ENCODE measurements at places on chromosomes 3 and 15.

- no peak for DNase-seq
- H3K36me3 ChIP-seq = no peaks in the 10 kb centered on the region
- H3K4me3 ChIP-seq = no peak overlapping the region
- no peaks in the 10 kb centered on the region for H3K27me3 ChIP-seq
Observed at GRCh38 chr3:63405882-63406281, 127.8 kb downstream of the SYNPR start.

DNA sequence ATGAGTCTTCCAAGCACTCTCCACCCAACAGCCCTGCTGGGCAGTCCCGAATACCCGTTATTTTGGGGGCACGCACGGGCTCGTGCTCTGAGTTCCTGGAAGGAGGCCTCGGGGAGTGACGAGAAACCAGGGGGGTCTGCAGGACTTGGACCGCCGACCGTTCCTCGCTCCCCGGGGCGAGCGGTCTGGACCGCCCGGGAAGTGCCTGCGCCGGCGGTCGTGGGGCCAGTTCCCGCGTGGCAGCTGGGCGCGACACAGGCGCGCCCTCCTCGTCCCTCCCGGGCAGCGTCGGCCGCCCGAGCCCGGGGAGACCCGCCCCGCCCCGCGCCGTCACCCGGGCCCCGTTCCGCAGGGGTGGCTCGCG lies 387 bp downstream of the GNB4 start:
- DNase-seq = peak; percentile 2
- H3K4me3 ChIP-seq = peak overlapping the region; percentile 74
- H3K36me3 ChIP-seq = peaks cover 5% of the 10 kb centered on the region
- peaks cover 85% of the 10 kb centered on the region for H3K27me3 ChIP-seq

- DNase-seq = no peak
- no peaks in the 10 kb centered on the region for H3K27me3 ChIP-seq
- H3K4me1 ChIP-seq = no peaks in the 10 kb centered on the region
- no peak overlapping the region for H3K27ac ChIP-seq
Observed at GRCh38 chr3:116093374-116093773, 351.9 kb downstream of the LSAMP start.

DNA sequence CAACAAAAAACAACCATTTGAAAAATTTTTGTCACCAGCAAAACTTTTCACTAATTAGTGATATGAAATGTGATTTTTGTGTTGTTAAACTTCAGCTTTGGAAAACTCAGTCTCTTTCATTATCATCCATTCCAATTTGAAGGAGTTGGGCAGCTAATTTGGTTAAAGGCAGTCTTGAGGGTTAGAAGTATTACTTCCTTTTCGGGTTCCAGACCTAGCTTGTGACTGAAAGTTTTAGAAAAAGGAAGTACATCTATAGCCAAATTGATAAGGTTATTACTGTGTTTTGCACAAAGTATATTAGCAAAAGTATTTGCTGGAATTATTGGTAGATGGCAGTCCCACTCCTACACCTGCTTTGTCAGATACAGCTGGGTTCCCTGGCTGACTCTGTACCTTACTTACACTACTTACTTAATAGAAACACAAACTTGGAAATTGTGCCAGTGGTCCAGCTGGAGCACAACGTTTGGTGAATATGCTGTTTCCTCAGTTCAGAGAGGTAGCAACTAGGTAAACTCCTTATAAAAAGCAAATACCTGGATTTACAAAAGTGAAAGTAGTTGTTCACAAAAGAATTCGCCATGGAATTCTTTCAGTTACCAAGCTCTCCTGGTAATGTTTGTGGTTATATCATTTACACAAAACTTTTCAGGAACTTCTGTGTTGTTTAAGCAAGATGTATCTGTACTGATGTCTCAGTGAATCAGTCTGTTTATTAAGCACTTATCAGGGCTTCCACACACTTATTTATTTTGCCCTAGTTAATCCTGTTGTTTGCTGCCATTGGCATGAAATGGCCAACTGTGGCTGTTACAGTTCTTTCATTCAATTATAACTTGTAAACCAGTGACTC lies 31.6 kb downstream of the TIPARP start:
- H3K36me3 ChIP-seq = peaks cover 78% of the 10 kb centered on the region
- no peak overlapping the region for H3K27ac ChIP-seq
- no peaks in the 10 kb centered on the region for H3K27me3 ChIP-seq
- no peak overlapping the region for H3K4me3 ChIP-seq
- DNase-seq = no peak
- peaks cover 22% of the 10 kb centered on the region for H3K4me1 ChIP-seq

GRCh38 chr3:126311338-126311978 lies 45.8 kb downstream of the KLF15 start:
- peaks cover 36% of the 10 kb centered on the region for H3K27me3 ChIP-seq
- H3K4me3 ChIP-seq = no peak overlapping the region
- no peak for DNase-seq
- no peaks in the 10 kb centered on the region for H3K4me1 ChIP-seq
- H3K36me3 ChIP-seq = no peaks in the 10 kb centered on the region
- no peak overlapping the region for H3K27ac ChIP-seq

- no peak overlapping the region for H3K4me3 ChIP-seq
- no peak for DNase-seq
- H3K27me3 ChIP-seq = no peaks in the 10 kb centered on the region
- peaks cover 3% of the 10 kb centered on the region for H3K36me3 ChIP-seq
- H3K27ac ChIP-seq = no peak overlapping the region
Observed at GRCh38 chr3:114673481-114673880, 379.7 kb downstream of the TIGIT start.

GRCh38 chr3:148625095-148625736 lies 72.5 kb upstream of the AGTR1 start:
- no peaks in the 10 kb centered on the region for H3K27me3 ChIP-seq
- H3K4me1 ChIP-seq = no peaks in the 10 kb centered on the region
- DNase-seq = no peak
- H3K4me3 ChIP-seq = no peak overlapping the region
- H3K36me3 ChIP-seq = peaks cover 2% of the 10 kb centered on the region

- H3K27me3 ChIP-seq = no peaks in the 10 kb centered on the region
- no peak for DNase-seq
- H3K4me1 ChIP-seq = peaks cover 16% of the 10 kb centered on the region
- peaks cover 3% of the 10 kb centered on the region for H3K36me3 ChIP-seq
- no peak overlapping the region for H3K4me3 ChIP-seq
Observed at GRCh38 chr3:125219261-125219701, 6.7 kb upstream of the SLC12A8 start.

DNA sequence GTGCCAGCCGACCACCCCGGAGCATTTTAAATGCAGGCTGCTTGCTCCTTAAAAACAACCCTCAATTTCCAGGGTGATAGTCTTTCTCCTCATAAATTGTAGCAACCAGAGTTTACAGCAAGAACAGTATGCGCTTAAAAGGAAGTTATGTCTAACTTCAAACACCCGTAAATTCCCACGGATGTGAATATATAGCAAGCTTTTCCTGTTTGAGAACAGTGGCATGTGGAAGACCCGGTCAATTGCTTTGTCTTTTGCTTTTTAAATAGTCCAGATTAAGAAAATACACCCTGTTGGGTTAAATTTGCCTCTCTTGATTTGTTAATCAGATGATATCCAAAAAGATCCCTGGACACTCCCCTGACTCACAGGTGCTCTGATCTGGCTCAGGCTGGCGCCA lies 20.8 kb downstream of the MRPS25 start:
- no peak for DNase-seq
- H3K36me3 ChIP-seq = peaks cover 83% of the 10 kb centered on the region
- H3K27me3 ChIP-seq = no peaks in the 10 kb centered on the region
- no peaks in the 10 kb centered on the region for H3K4me1 ChIP-seq
- no peak overlapping the region for H3K4me3 ChIP-seq
- no peak overlapping the region for H3K27ac ChIP-seq

GRCh38 chr3:149037684-149038083 lies 46.3 kb downstream of the GYG1 start:
- peaks cover 4% of the 10 kb centered on the region for H3K4me1 ChIP-seq
- H3K4me3 ChIP-seq = no peak overlapping the region
- DNase-seq = no peak
- H3K27me3 ChIP-seq = no peaks in the 10 kb centered on the region
- H3K36me3 ChIP-seq = peaks cover 43% of the 10 kb centered on the region

GRCh38 chr3:77025471-77025870 lies 14.4 kb upstream of the ROBO2 start:
- H3K4me1 ChIP-seq = no peaks in the 10 kb centered on the region
- no peak overlapping the region for H3K4me3 ChIP-seq
- H3K36me3 ChIP-seq = no peaks in the 10 kb centered on the region
- no peak for DNase-seq
- no peak overlapping the region for H3K27ac ChIP-seq

GRCh38 chr15:45910671-45911070 lies 275.8 kb downstream of the SQOR start:
- no peaks in the 10 kb centered on the region for H3K36me3 ChIP-seq
- no peak for DNase-seq
- no peaks in the 10 kb centered on the region for H3K4me1 ChIP-seq

- no peaks in the 10 kb centered on the region for H3K27me3 ChIP-seq
- no peaks in the 10 kb centered on the region for H3K4me1 ChIP-seq
- H3K27ac ChIP-seq = no peak overlapping the region
- no peaks in the 10 kb centered on the region for H3K36me3 ChIP-seq
- no peak for DNase-seq
Observed at GRCh38 chr3:119731560-119732343, 28.9 kb downstream of the CFAP91 start.

DNA sequence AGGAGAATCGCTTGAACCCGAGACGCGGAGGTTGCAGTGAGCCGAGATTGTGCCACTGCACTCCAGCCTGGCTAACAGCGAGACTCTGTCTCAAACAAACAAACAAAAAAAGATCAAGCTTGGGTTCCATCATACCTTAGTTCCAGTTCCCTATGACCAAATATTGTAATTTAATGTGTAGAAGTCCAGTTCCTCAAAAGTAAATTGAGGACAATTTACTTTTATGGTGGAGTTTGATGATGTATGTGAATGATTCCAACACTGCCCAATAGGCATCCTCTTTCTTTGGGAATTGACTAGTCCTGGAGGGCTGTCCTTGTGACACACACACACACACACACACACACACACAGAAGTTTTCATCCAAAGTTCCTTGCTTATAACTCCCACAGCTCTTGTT lies 2.8 kb upstream of the PKM start:
- no peak overlapping the region for H3K4me3 ChIP-seq
- H3K36me3 ChIP-seq = peaks cover 22% of the 10 kb centered on the region
- peak overlapping the region; percentile 25 for H3K27ac ChIP-seq
- DNase-seq = no peak

- peaks cover 22% of the 10 kb centered on the region for H3K36me3 ChIP-seq
- H3K27me3 ChIP-seq = no peaks in the 10 kb centered on the region
- H3K27ac ChIP-seq = peak overlapping the region; percentile 95
- peak overlapping the region; percentile 75 for H3K4me3 ChIP-seq
Observed at GRCh38 chr3:14425581-14426304, 23.3 kb downstream of the SLC6A6 start.

GRCh38 chr15:89936786-89937265 lies 24.1 kb upstream of the ARPIN start:
- peak; percentile 2 for DNase-seq
- peak overlapping the region; percentile 0 for H3K27ac ChIP-seq
- H3K4me1 ChIP-seq = peaks cover 10% of the 10 kb centered on the region
- H3K36me3 ChIP-seq = peaks cover 10% of the 10 kb centered on the region

GRCh38 chr3:128956440-128956839 lies 37.4 kb downstream of the CFAP92 start:
- no peak for DNase-seq
- no peak overlapping the region for H3K27ac ChIP-seq
- no peaks in the 10 kb centered on the region for H3K4me1 ChIP-seq

- no peak overlapping the region for H3K27ac ChIP-seq
- H3K36me3 ChIP-seq = no peaks in the 10 kb centered on the region
- no peak for DNase-seq
- H3K4me3 ChIP-seq = no peak overlapping the region
- H3K4me1 ChIP-seq = no peaks in the 10 kb centered on the region
Observed at GRCh38 chr3:142647856-142648255, 51.7 kb downstream of the PLS1 start.

DNA sequence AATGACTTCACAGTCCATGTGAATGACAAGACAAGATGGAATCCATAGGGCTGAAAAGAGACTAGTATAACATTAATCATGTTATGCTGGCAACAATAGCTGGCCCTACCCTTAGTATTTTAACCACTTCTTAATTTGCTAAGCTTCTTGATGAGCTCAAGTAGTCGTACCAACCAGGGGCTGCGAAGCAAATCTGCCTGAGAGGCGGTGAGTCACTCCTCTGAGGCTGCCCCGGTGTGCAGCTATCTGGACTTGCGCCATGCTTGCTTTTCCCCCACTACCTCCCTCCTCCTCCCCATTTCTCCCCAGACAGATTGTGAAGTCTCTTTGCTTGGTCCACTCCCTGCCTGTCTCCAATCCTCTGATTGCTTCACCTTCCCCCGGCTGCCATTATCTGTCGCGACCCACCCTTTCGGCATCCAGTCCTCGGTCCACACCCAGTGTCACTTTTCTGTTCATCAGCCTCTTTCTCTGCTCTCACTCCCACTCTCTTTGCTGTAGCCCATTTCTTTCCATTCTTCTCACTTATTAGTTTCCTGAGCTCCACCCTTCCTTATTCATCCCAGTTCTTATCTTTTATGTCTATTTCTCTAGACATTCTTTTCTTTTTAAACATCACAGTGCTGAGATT lies 42.7 kb downstream of the DUT start:
- DNase-seq = no peak
- H3K4me3 ChIP-seq = no peak overlapping the region
- no peaks in the 10 kb centered on the region for H3K36me3 ChIP-seq
- H3K27ac ChIP-seq = no peak overlapping the region
- peaks cover 56% of the 10 kb centered on the region for H3K27me3 ChIP-seq

DNA sequence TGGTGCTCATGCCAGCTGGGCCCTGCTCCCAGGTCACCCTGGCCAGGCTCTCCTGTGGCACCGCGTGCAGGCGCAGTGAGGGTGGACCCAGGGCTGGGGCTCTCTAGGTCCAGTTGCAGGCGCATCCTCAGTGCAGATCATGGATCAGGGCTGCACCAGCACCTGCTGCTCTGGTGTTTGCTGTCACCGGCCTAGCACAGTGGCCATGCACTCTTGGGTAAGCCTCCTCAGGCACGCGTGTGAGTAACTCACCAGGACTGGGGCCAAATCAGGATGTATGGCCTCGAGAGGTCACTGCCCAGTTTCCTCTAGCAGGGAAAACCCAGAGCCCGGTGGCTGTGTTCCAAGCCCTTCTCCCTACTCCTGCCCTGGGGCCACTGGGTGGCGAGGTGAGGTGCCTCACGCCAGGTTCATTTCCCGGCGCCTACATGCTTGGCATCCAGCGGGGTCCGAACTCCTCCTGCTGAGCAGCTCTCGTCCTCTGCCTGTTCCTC lies 45.5 kb upstream of the SLC41A3 start:
- H3K36me3 ChIP-seq = no peaks in the 10 kb centered on the region
- H3K4me1 ChIP-seq = no peaks in the 10 kb centered on the region
- H3K4me3 ChIP-seq = no peak overlapping the region

GRCh38 chr15:74616996-74617395 lies 1.4 kb downstream of the CLK3 start:
- peaks cover 55% of the 10 kb centered on the region for H3K4me1 ChIP-seq
- DNase-seq = no peak
- peaks cover 48% of the 10 kb centered on the region for H3K36me3 ChIP-seq

- no peak overlapping the region for H3K4me3 ChIP-seq
- no peak overlapping the region for H3K27ac ChIP-seq
- no peak for DNase-seq
- no peaks in the 10 kb centered on the region for H3K4me1 ChIP-seq
Observed at GRCh38 chr3:163018664-163019063, 1522.1 kb downstream of the OTOL1 start.

- no peaks in the 10 kb centered on the region for H3K4me1 ChIP-seq
- no peak overlapping the region for H3K27ac ChIP-seq
- no peak for DNase-seq
- H3K27me3 ChIP-seq = peaks cover 11% of the 10 kb centered on the region
Observed at GRCh38 chr15:69080295-69081248, 66.1 kb downstream of the NOX5 start.
